ENCODE measurements at places on chromosomes 13 and 19.

- DNase-seq: no peak
Observed at GRCh38 chr13:67806796-67807195, 576.7 kb upstream of the PCDH9 start.

GRCh38 chr19:38650911-38651584, 3.6 kb downstream of the ACTN4 start:
- peak; percentile 60 for DNase-seq

GRCh38 chr13:27174766-27175455, 3.3 kb upstream of the USP12 start:
- no peak for DNase-seq

DNA sequence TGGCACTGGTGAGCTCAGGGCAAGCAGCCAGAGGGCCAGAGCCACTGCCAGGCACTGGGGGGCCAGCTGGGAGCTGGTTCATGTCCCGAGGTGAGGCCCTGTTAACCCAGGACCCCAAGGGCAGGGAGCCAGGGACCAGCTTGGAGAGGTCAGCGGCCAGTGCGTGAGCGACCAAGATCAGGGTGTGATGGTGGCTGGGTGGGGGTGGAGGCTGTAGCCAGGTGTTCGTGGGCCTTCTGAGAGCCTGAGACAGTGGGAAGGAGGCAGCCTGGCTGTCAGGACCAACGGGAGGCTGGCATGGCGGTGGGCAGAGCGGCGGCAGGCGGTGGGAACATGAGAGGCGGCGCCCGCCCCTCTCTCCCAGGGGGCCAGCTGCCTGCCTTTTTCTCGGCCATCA, 8.1 kb upstream of the KPTN start:
- no peak for DNase-seq

- DNase-seq: no peak
Observed at GRCh38 chr19:57071444-57071843, 48.3 kb upstream of the USP29 start.

DNA sequence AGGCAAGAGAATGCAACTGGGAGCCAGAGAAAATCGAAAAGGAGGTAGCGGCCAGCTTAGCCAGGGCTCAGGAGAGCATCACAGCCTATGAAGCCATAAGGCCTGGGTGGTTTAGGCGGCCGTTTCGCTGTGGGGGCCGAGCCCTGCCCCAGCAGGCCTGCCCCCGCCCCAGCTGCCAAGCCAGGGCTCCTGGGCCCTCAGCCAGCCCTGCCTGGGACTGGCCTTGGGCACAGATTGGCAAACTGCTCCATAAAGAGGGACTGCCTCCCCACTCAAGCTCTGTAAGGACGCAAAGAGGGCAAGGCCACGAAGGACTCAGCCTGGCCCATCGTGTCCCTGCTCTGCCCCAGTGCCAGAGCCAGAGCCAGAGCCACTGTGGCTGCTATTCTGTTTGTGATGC, 10.2 kb downstream of the ZNF653 start:
- no peak for DNase-seq

DNA sequence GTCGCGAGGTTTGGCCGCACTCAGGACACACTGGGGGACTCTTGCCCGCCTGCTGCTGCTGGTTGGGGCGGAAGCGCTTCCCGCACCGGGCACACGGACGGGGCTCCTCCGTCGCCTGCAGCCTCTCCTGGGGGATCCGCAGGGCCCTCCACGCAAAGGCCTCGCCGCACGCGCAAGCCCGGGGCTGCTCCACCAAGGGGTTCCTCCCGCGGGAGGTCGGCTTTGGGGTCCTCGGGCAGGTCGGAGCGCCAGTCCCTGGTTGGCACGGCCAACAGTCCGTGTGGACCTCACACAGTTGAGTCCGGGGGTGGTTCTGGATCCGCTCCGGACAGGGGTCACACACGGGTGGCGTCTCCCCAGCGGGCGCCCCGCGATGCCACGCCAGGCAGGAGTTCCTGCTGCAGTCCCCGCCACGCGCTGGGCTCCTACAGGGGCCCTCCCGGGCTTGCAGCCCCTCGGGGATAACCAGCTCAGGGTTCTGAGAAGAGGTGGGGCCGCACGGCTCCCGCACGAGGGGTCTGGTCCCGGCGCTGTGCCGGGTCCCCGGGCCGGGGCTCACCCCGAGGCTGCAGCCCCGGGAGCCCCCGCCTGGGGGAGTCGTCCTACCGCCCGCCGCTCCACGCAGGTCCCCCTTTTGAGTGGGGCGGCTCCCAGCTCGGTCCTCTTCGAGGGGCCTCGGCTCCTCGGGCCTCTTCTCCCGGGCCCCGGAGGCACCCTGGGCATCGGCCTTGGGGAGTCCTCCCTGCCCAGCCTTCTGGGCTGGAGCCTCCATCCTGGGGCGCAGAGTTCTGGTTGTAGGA, 6.2 kb upstream of the ZNF497 start:
- no peak for DNase-seq

DNA sequence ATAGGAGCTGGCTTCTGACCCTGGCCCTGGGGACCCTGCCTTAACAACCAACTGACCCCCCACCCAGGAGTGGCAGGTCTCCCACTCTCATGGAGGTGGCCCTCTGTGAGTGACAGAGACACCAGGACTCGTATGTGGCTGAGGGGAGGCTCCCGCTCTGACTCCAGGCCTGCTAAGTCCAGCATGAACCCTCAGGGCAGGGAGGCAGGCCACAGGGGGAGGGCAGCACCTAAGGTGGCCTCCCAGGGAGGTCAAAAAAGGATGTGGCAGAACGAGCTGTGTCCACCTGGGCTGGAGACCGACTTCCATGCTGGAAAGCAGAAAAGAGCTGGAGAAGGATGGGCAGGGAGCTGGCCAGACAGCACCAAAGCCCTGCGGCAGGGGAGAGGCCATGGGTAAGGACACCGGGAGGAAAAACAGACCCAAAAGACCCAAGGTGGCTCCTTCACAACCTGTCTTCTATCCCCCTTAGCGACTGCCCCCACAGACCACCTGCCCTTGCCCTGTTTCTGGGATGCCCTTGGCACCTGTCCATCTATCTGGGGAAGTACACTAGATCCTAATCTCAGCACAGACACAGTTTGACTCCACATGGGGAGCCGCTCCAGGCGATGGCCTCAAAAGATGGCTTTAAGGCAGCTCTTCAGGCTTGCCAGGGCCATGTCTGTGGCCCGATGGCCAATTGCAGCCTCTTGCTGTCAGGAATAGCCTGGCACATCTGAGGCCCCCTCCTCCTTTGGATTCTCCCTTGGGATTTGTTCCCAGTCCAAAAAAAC, 10.5 kb upstream of the SLC35E1 start:
- DNase-seq: no peak

- DNase-seq: no peak
Observed at GRCh38 chr13:25881971-25882451, 169.8 kb downstream of the SHISA2 start.

- peak; percentile 39 for DNase-seq
Observed at GRCh38 chr13:99307648-99308339, 595 bp upstream of the GPR183 start.

- DNase-seq: no peak
Observed at GRCh38 chr13:111479412-111479811, 159.0 kb downstream of the TEX29 start.

DNA sequence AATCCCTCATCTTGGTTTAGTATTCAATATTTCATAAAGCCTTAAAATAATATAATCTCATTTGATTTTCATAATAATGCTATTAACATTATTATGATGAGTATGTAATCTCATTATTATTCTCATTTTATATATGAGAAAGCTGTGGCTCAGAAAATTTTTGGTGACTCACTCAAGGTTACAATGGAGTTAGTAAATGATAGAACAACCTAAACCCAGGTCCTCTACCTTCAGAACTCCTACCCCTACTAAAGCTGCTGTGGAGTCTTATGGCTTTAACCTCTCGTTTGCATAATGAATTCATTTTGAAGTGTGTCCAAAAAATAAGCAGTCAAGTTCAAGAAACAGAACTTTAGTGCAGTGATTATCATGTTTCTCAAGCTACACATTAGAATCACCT, 226.3 kb downstream of the TBC1D4 start:
- DNase-seq: no peak

- no peak for DNase-seq
Observed at GRCh38 chr19:36258028-36258875, 43.3 kb downstream of the ZNF146 start.

GRCh38 chr19:6005321-6006069, 27.6 kb upstream of the RANBP3 start:
- no peak for DNase-seq

DNA sequence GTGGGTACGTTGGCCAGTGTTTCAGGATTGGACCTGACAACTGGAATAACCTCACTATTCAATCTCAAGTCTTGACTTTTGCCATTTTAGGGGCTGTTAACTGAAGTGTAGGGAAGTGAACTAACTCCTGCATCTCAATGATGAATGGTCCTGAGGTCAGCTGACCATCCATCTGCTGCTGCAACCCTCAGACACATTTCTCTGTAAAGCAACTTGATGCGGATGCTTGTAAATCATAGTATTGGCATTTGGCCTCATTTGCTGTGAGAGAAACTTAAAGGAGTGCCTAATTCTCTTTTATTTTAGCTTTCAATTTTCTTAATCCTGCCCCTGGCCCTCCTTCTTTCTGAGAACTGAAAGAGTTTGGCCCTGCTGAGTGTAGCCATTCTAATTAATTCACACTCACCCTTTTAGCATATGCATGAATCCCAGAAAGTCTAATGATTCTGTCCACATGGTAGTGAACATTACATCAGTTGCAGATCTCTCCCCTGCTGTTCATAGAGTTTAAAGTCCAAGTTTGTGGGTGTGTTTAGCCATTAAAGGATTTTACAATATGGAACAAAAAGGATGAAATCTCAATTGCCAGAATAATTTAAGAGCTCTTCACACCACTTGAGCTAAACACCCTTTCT, 1531.4 kb upstream of the SLC10A2 start:
- DNase-seq: no peak

- DNase-seq: peak; percentile 83
Observed at GRCh38 chr19:19643158-19644053, at the start of gene GMIP. Gene GMIP, minus strand, starts transcription at chr19:19643657. Its CDS starts 128 bp downstream, at chr19:19643529.

DNA sequence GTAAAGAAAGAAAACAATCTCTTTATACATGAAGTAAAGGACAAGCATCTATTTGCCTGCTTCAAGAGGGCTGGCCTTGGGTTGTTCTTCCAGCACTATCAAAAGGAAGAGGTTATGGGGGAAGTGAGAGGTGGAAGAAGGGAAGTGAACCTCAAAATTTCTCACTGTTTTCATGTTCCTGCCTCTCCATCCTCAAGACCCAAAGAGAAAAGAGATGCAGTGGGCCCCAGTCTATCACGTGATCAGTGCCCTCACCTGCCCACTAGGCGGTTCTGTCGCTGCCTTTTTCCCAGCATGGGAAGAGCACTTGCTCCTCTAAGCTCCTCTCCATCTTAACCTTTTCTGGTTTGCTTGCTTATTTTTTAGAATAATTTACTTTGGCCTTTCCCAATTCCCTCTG, 6.2 kb upstream of the USP12 start:
- no peak for DNase-seq

DNA sequence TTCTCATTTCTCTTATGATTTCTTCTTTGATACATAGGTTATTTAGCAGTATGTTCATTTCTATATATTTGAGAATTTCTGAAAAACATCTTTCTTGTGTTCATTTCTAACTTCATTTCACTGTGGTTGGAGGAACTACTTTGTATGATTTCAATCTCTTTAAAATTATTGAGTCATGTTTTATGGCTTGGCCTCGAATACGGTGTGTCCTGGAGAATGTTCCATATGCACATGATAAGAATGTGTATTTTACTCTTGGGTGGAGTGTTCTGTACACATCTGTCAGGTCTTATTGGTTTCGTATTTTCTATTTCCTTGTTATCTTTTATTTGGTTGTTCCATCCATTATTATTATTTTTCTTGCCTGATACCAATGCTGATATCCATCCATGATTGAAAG, 22.9 kb downstream of the DNM2 start:
- no peak for DNase-seq

DNA sequence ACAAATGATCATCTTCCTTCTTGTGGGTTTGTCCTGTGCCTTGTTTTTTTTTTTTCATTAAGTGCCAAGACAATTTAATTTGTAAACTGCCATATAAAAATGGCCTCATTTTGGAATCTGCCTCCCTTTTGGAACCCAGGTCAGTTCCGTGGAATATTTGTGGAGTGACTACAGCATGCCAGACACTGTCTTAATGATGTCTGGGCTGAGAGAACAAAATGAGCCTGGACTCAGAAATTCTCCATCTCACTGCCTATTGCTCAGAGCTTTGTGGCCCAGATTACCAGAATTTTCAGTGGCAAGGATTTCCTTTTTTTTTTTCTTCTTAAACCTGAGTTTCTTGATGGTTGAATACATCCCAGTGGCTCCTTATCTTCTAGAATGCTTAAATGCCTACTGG, 340.6 kb downstream of the ENOX1 start:
- DNase-seq: no peak

- no peak for DNase-seq
Observed at GRCh38 chr13:30216111-30216510, 91.2 kb downstream of the KATNAL1 start.

GRCh38 chr13:20960663-20961309, 58.2 kb upstream of the XPO4 start:
- no peak for DNase-seq

DNA sequence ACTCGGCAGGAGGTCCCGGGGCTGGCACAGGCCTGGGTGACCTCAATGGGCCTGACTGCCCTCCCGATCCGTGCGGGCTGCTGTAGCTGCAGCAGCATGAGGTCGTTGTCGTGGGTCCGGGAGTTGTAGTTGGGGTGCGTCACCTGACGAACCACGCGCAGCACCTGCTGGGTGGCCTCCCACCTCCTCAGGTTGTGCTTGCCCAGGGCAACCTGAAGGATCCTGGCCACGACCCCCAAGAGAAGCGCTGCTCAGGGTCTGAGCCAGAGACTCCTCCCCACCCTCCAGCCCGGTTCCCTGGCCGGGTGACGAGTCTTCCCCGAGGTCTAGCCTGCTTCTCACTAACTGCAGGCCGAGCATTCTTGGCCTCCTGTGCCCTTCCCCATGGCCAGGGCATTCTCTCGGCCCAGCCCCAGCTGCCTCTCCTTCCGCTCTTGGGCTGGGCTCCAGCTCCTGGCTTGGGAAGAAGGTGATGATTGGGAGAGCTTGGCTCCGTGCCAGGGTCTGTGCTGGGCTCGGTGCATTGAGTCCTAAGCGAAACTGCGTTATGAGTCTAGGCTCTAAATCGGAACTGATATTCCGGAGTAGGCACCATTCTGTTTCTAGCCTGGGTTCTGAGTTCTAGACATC, 3.1 kb downstream of the KLK14 start:
- no peak for DNase-seq

- peak; percentile 82 for DNase-seq
Observed at GRCh38 chr19:35318679-35319448, 10.1 kb upstream of the CD22 start.

GRCh38 chr13:47598340-47598911, 402.6 kb downstream of the SUCLA2 start:
- DNase-seq: peak; percentile 2
